ENCODE measurements at places on chromosomes 16 and 17.

GRCh38 chr16:81212830-81213465 is 25.5 kb upstream of the BCO1 start:
- no peak for DNase-seq

GRCh38 chr16:1950047-1950446 is 4.4 kb downstream of the RPL3L start:
- no peak for DNase-seq

DNA sequence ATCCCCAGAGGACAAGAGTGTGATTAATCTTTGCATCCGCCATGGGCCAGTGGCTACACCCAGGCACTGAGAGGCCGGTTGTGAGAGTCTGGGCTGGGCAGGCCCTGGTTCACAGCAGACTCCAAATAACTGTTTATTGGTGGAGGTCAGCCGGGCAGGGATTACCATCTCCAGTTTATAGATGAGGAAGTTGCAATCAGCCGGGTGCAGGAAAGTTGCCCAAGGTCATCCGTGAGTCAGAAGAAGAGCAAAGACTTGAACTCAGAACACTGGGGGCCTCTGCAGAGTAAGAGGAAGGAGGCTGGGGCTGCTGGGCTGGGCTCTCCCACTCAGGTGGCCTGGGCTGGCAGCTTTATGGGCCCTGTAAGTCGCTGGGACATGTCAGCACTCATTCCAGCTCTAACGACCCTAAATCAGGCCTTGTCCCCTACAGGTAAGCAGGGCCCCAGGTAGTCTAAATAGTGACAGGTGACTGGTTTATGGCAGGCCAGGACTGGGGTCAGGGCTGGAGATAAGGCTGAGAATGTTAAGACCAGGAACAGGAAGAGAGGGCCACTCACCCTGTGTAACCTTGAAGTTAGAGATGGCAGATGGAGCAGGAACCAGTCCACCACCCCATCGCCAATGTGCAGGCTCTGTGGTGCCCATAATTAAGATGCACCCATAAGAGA is 2.1 kb upstream of the CA4 start:
- no peak for DNase-seq

GRCh38 chr17:8145811-8146210 is 6.4 kb downstream of the PER1 start:
- DNase-seq: no peak

- no peak for DNase-seq
These were observed 33.5 kb downstream of the GRIN2C start for GRCh38 chr17:74825952-74826719.

DNA sequence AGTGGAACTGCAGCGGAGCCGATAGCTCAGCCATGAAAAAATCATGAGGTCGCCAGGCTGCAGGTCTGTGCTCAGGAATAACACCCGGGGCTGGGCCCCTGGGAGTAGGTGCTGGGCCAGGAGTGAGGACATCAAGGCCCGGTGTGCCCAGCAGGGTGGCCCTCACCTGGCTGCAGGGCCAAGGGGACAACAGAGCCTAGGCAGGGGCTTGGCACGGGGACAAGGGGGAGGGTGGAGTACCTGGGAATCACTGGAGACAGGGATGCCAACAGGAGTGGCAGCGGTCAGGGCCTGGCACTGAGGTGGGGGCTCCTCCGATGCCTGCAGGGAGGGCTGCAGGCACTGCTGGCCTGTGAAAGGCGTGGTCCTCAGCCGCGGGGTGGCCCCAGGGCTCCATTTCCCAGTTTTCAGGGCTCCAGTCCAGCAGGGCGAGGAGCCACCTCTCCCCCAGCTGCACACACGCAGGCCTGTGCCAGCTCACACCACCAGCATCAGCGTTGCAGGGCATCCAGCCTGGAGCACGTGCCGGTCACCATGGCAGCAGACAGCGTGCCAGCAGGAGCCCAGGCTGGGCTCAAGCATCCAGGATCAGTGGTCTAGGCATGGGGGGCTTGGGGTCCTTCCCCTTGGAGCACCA is 4.7 kb upstream of the FSCN2 start:
- no peak for DNase-seq

- no peak for DNase-seq
These were observed 129.1 kb upstream of the LHX1 start for GRCh38 chr17:36808180-36808661.

- DNase-seq: peak; percentile 64
These were observed 23.8 kb downstream of the SNX11 start for GRCh38 chr17:48131216-48131824.

DNA sequence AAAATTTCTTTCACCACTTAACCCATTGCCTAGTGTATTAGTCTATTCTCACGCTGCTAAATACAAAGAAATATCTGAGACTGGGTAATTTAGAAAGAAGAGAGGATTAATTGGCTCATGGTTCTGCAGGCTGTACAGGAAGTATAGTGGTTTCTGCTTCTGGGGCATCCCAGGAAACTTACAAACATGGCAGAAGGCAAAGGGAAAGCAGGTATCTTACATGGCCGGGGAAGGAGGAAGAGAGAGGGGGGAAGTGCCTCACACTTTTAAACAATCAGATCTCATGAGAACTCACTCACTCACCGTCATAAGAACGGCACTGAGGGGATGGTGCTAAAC is 931.4 kb upstream of the SOX9 start:
- DNase-seq: no peak

- DNase-seq: no peak
These were observed 36.5 kb upstream of the BCAS3 start for GRCh38 chr17:60641126-60641525.

GRCh38 chr17:13638855-13639458 is 37.2 kb upstream of the HS3ST3A1 start:
- DNase-seq: no peak

GRCh38 chr16:1145383-1146100 is 7.4 kb upstream of the CACNA1H start:
- no peak for DNase-seq

- no peak for DNase-seq
These were observed 13.6 kb downstream of the TMEM220 start for GRCh38 chr17:10716218-10716617.

- no peak for DNase-seq
These were observed 107.6 kb upstream of the CHMP6 start for GRCh38 chr17:80883831-80884735.

DNA sequence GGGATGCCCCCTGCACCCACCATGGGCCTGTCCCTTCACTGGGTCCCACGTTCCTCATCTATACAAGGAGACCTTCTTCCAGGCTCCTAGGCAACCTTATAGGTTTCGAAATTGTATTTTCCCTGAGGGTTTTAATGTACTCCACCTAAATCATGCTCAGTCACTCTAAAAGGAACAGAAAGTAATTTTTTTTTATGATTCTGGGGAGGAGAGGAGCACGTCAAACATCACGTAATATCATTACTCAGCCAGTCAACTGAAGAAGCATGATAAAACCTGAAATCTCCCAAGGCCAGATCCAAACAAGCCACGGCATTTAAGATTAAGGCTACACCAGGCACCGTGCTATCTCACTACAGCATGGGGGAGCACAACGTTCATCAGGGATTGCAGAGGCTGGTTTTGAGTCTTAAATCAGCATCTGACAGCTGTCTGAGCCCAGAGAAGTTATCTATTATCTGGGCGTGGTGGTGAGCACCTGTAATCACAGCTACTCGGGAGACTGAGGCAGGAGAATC is 3.9 kb upstream of the TMEM114 start:
- no peak for DNase-seq

- DNase-seq: no peak
These were observed 11.8 kb downstream of the CNGB1 start for GRCh38 chr16:57959121-57959520.

DNA sequence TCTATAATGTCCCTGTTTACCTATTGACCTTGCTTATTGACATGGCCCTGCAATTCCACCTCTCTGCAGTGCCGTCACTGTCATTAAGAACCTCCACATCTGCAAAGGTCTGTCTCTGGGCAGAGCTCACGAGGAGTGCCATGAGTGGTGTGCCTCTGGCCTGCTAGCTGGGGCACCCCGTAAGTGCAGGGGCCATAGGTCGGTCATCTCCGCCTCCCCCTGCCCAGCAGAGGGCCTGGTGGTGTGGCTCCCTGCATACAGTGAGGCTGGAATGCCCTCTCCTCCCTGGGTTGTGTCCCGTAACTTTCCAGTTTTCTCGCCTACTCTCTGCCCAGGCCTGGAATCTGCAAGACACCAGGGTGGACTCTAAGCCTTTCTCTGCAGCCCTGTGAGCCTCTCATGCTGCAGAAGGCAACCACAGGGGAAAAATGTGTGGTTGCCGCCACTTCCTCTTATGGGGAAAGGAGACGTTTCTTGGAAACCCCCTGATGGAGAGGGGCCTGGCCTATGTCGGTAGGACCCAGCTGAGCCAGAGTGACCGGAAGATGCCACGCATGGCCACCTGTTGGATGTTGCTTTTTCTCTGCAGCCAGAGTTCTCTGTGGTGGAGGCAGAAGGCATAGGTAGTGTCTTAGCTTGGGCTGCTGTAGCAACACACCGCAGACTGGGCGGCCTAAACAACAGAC is 2.7 kb upstream of the SNX20 start:
- peak; percentile 72 for DNase-seq

GRCh38 chr16:30786936-30787612 is at the start of gene ZNF629:
ZNF629 (minus strand) TSS chr16:30787205; CDS start chr16:30784482, 2,723 bp downstream.
- no peak for DNase-seq

- DNase-seq: no peak
These were observed 99.7 kb downstream of the VPS53 start for GRCh38 chr17:614653-615546.

DNA sequence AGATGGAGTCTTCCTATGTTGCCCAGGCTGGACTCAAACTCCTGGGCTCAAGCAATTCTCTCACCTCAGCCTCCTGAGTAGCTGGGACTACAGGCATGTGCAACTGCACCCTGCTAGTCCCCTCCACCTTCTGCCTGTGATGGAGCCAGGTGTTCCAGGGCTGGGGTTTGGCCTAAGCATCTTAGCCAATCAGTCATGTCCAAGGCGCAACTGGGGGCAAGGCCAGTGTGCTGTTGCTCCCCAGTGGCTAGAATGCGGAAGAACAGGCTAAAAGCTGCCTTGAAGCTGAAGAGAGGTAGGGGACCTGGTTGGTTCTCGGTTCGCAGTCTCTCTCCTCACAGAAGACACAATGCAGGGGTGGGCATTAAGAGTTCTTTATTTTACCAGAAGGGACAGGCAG is 18.6 kb downstream of the FLOT2 start:
- DNase-seq: no peak

- no peak for DNase-seq
These were observed 115.0 kb upstream of the ADAMTS18 start for GRCh38 chr16:77549876-77550275.

Data from CD4-positive, alpha-beta T cell treated with Interleukin-6 at 100 ng/mL for 8 hours (primary cell).